CD4-positive, alpha-beta T cell (primary cell): ENCODE measurements at places on chromosomes 1 and 21. TPM values are rescaled to one million over a fixed set of nuclear protein-coding genes. Genes with fewer than 3 reads are reported as not detected.

DNA sequence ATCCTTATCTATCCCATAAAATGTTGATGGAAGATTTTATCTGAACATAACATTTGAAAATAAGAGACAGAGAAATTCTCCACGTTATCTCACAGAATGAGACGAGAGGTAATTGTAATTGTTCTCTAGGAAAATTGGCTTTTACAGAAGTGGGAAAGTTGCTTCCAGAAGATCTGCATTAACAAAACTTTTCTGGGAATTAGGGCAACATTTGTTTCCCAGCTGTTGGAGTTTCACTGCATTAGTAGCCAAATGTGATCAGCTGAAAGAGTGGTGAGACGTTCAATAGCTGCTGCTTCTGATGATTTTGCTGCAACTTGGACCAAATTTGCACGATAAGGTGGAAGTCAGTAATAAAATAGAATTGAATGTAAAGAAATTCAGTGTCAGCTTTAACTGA, 7.6 kb downstream of the CHODL start:
- no peaks in the 10 kb centered on the region for H3K36me3 ChIP-seq
- no peak for DNase-seq
- no peaks in the 10 kb centered on the region for H3K27me3 ChIP-seq
- no peak overlapping the region for H3K27ac ChIP-seq
- no peaks in the 10 kb centered on the region for H3K4me1 ChIP-seq
- no peak overlapping the region for H3K4me3 ChIP-seq

DNA sequence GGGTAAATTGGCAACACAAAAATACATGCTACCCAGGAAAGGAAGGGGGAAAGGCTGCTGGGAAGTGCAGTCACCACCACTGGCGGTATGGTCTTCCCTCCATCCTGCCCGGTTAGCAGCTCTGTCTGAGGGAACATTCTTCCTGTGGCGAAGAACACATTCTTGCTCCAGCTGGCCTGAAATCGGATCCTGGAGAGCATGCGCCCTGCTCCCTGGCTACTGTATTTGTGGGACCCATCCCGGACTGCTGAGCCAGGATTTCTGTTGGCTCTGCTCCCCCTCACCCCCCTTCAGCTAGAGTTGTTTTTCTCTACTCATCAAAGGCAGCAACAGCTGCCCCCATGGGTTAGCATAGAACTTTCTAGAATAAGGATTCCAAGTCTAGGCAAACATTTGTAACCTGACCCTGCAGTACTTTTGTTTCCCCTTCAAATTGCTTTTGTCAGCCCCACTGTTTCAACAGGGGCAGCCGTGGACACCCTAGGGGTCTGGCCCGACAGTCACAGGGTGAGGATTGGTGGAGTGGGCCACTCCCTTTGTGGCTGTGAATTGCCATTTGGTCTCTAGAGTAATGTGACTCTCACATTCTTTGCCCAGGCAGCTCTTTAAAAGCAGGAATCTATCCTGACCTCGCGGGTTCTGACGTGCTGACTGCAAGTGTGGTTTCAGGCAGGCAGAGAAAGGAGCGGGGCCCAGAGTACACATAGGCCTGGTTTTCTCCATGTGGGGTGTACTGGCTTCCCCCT, 157.7 kb downstream of the TOMM20 start:
- H3K27me3 ChIP-seq: no peaks in the 10 kb centered on the region
- H3K4me1 ChIP-seq: peaks cover 40% of the 10 kb centered on the region
- no peak overlapping the region for H3K4me3 ChIP-seq
- H3K36me3 ChIP-seq: no peaks in the 10 kb centered on the region

Gene E2F2
- total RNA-seq: 0.50 TPM

Gene FAM78B
- total RNA-seq: not detected

Gene LCE1E
- not detected for total RNA-seq

- no peak for DNase-seq
- no peak overlapping the region for H3K27ac ChIP-seq
- H3K36me3 ChIP-seq: no peaks in the 10 kb centered on the region
- peaks cover 6% of the 10 kb centered on the region for H3K27me3 ChIP-seq
These were observed 50.3 kb downstream of the GRIK3 start for GRCh38 chr1:36984026-36984425.
